CD4-positive, CD25-positive, alpha-beta regulatory T cell (primary cell): ENCODE measurements at places on chromosomes 3 and 15.

GRCh38 chr3:105759442-105760078, 109.3 kb downstream of the CBLB start:
- DNase-seq, result no peak

- no peak for DNase-seq
These were observed 21.0 kb upstream of the SLC25A38 start for GRCh38 chr3:39362192-39362591.

DNA sequence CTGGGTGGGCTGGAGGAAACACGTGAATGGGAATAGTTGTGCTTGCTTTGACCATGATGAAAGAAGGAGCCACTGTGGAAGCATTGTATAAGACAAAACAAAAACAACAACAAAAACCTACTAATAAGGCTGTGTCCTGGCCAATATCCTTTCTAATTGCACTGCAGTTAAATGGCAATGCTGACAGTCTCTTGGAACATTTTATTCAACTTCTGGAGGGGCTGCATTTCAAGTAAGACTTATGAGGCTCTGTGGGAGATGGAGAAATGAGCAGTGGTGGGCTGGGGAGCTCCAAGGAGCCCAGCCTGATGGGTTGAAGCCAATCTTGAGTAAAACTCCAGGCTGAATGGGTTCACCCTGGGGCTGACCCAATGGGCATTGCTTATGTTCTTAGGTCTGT, 99.8 kb upstream of the ROPN1 start:
- no peak for DNase-seq

GRCh38 chr3:62823461-62824050, 51.7 kb downstream of the CADPS start:
- DNase-seq, result no peak

DNA sequence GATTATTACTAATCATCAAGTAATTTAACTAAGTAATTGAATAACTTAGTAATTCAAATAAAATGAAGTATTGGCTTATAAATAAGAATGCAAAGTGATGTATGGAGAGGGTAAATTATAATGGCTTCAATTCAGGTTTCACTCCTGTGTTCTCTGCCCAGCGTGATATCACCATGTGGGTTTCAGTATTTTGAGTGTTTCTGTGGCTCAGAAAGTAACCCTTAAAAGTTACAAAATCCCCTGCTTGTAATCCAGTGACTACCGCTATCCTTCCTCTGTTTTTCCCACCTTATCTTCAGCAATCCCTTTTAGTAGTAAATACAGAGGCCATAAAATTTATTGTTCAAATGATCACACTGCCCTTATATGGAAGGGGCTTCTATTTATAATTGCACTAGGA, 316.4 kb upstream of the CFAP20DC start:
- DNase-seq, result no peak

DNA sequence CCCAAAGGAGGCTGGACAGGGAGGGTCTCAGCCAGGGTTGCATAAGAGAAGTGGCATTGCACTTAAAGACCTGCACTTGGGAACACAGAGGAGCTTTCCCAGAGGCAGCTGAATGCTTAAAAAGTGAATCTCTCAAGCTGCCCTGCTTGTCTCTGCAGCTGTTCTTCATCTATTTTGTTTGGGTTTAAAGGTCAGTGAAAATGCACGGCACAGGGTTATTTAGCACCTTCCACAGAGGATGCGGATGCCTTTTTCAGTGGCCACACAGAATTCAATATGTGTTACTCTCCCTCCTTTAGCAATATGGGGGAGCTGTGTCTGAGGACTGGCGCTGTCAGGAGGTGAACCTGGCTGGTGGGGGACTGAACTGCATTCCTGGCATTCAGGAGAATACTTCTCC, 22.7 kb upstream of the CTNNB1 start:
- no peak for DNase-seq

DNA sequence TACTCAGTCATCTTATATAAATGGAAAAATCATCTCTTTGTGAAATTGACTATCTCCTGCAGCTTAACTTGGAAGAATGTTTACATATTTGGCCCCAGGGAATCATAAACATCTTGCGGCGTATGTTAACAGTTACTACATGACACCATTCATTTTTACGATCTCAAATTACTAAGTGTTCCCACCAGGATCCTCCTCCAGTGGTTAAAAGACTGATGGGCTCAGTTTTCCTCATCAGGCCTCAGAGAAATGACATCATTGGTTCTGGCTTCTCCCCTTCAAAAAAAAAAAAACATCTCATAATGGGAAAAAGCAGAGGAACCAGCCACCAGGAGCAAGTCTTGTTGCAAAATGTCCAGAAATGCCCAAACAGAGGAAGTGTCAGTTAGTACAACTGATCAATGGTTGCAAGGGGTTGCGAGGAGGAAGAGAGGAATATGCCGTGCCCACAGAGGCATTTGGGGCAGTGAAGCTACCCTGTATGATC, 70.5 kb upstream of the LIPC start:
- no peak for DNase-seq

DNA sequence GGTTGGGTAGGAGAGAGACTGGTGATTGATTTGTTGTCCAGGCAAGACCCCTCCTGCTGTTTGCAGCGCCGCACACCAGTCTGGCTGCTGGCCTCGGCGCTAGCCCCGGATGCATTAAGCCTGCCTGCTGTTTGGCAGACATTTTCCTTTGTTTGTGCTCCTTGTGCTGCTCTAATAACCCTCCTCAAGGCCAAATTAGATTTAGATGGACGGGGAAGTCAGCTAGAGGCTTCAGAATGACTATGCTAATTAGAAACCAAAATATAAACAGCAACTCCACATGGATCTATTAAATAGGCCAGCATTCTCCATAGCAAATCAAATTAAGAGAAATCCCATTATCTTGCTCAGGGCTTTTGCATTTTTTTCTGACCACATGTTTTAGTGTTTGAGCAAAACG, 445.2 kb downstream of the SQOR start:
- no peak for DNase-seq

- DNase-seq, result no peak
These were observed 66.8 kb downstream of the FAIM start for GRCh38 chr3:138675393-138675792.

DNA sequence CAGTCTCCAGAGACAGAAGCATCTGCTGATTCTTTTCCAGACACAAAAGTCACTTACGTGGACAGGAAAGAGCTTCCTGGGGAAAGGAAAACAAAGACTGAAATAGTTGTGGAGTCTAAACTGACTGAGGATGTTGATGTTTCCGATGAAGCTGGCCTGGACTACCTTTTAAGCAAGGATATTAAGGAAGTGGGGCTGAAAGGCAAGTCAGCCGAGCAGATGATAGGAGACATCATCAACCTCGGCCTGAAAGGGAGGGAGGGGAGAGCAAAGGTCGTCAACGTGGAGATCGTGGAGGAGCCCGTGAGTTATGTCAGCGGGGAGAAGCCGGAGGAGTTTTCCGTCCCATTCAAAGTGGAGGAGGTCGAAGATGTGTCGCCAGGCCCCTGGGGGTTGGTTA, 25.4 kb downstream of the SYNM start:
- no peak for DNase-seq

DNA sequence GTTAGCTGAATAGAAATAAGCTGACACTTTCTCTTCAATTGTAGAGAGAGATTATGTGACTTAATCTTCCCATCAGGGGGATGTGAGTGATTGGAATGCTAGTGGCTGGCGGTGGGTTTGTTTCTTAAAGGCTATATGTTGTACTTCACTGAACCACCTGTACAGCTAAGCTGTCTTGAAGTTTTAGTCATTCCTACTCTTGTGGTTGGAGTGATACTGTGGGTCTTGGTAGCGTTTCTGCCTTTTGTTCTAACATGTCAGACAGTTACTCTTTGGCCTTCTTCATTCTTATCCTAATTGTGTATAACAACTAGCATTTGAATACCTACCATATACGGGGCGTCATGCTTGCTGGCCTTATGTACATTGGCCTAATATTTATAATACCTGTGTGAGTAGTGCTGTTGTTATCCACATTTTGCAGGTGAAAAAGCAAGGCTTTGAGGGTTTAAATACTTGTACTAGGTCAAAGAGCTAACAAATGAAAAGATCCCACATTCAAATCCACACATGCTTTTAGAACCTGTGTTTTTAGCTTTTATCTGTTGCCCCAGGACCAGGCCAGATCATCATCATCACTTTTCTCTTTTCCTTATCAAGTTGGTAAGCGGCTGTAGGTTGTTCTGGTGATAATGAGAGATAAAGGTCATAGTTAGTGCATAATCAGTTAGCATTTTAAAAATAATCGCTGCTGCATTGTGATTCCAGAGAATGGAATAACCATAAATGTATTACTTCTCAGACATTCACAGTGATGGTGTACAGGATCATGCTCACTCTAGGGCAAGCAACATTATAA, 50.2 kb downstream of the AKAP13 start:
- no peak for DNase-seq

GRCh38 chr3:99920481-99921376, 103.1 kb downstream of the CMSS1 start:
- no peak for DNase-seq

DNA sequence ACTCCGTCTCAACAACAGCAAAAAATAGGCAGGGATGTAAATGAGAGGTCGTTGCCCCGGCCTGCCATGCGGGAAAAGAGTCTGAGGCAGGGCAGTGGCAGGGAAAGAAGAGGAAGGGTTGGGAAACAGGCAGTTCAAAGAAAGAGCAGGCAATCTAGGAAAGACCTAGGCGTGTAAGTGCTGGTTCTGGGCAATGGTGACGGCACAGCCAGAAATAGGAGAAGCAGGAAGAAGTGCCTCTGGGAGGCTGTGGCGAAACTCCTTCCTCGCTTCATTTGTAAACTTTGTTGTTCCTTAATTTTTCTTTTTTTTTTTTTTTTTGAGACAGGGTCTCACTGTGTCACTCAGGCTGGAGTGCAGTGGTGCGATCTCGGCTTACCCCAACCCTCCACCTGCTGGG, 4.3 kb downstream of the SLC51A start:
- DNase-seq, result no peak

DNA sequence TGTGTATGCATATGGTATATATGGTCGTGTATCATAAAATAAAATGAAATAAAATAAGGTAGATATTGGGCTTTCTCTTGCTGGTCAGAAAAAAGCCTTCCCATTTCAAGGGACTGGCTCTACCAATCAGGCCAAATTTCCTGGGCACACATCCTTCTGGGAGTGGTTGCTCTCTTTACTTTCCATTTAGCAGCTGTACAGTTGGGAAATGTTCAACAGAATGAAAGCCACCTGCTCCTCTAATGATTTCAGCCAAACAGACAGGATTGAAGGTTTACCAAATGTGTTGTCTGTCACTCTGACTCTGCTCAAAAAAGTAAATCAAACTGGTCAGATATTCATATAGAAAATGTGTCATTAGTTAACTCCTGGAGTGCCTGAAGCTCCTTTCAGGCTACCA, 380.4 kb downstream of the ROBO2 start:
- no peak for DNase-seq

DNA sequence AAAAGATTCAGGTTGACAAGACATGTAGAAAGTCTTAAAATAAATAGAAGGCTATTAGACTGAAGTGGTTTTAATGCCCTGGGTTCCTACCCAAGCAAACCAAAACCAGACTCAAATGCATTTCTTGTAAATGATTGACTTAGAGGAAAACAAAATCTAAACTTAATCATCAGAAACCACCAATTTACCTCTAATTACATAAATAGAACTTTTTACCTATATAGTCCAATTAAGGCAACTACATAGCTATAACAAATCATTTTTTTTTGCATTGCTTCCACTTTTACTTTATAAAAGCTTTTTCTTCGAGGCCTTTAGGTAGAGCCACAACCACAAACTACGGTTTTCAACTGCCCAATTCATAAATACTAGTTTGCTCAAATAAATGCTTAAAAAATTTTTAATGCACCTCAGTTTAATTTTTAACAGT, 231.3 kb upstream of the ARHGEF26 start:
- no peak for DNase-seq

DNA sequence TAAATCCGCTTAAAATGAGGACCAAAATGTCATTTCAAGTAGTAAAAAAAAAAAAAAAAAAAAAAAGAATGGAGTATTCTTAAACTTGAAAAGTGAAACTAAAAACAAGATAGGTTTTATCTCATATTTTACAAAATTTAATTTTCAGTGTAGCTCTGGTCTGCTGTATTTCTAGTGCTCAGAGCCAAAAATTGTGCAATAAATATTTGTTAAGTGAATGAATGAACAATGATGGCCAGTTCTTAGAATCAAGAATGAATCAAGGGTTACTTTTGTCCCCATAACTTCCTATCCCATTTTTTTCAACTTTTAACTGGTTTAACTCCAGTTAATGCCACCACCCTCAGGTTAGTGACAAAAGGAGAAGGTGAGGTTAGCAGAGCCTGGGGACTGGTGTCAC, 214.4 kb downstream of the ABHD5 start:
- no peak for DNase-seq

GRCh38 chr15:82300883-82301282, 38.3 kb downstream of the SAXO2 start:
- no peak for DNase-seq

DNA sequence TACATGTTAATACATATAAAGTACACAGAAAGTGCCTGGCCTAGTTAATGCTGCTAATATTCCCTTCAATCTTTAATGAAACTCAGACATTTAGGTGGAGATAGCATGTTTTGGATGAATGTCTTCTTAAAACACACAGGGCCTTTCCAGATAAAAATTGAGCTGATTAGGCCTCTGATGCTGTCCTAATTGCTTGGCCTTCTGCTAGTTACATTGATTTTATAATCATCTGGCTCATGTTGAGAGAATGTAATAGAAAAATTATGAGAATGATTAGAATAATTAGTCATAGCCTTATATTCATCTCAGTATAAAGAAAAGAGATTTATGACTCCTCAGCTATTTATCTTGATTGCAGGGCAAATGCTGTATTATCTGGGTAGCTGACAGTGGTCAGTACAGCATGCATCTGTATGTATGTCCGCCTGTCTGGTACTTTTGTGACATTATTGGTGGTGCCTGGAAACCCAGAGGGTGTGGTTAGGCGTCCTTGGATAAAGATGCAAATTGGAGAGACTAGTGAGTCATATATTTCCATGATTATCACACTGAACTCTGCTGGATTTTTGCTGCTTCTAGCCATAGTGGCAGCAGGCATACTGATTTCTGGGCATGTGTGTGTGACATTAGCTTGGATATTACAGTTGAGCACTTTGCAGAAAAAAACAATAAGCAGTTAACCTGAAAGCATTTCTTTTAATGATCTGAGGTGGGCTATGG, 120.8 kb downstream of the FEZF2 start:
- no peak for DNase-seq

DNA sequence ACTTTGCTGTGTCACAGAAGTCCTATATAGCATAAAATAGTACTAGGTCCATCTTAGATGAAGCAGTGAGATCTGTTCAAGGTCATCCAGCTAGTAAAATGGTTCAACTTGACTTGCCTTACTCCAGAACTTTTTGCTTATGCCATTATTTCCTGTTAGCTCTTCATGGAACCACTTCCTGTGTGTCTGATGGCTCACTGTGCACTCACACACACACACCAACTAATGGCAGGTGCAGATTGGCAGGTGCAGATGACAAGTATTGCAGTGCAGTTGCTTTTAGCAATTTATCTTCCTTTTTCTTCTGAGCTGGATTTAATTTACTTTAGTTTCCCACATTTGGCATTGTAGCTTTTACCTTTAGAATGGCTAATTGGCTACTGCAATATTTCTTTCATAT, 29.8 kb downstream of the GOLGA8S start:
- no peak for DNase-seq

GRCh38 chr3:25513642-25514266, 85.7 kb downstream of the RARB start:
- no peak for DNase-seq
